ENCODE measurements at places on chromosomes 13 and 19.
A peak's percentile ranks its signal among the peaks of the same experiment; 100 is the strongest.

DNA sequence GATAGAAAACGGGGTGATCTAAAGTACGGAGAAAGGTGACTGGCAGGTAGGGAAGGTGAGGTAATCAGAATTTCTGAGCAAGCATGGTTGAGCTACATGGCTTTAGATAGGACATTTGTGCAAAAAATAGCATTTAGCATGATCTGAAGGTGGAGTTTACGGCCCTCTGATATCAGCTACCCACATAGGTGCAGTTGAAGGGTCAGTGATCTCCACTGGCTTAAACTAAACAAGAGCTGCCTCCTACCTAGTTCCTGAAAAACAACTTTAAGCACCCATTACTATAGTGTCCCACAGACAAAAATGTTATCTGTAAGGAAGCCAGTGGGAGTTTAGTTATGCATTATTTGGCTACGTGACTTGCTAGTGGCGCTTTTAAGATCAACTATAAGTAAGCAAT lies 1.2 kb upstream of the CASP14 start:
- DNase-seq = no peak

GRCh38 chr19:7250951-7251350 lies 43.3 kb downstream of the INSR start:
- DNase-seq = no peak

DNA sequence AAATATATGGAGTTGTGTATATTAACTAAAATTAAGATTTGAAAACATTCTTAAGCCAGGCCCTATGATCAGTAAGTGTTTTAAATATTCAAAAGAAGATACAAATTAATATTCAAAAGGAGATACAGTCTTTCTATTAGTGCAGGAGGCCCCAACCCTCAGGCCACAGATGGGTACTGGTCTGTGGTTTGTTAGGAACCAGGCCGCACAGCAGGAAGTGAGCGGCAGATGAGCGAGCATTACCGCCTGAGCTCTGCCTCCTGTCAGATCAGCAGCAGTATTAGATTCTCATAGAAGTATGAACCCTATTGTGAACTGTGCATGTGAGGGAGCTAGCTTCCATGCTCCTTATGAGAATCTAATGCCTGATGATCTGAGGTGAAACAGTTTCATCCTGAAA lies 232.9 kb downstream of the FOXO1 start:
- DNase-seq = no peak

DNA sequence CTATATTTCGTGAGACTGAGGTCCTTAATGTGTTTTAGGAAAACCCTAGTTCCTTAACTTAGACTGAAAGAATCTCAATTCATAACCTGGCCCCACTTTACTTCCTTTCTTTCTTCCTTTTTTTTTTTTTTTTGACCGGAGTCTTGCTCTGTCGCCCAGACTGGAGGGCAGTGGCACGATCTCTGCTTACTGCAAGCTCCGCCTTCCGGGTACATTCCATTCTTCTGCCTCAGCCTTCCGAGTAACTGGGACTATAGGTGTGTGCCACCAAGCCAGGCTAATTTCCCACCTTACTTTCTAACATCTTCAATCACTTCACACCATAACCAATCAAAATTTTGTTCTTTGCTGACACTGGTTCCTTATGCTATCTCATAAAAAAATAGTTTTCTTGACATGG lies 2097.0 kb downstream of the PCDH9 start:
- DNase-seq = no peak

- no peak for DNase-seq
Observed at GRCh38 chr13:85693889-85694511, 105.2 kb downstream of the SLITRK6 start.

DNA sequence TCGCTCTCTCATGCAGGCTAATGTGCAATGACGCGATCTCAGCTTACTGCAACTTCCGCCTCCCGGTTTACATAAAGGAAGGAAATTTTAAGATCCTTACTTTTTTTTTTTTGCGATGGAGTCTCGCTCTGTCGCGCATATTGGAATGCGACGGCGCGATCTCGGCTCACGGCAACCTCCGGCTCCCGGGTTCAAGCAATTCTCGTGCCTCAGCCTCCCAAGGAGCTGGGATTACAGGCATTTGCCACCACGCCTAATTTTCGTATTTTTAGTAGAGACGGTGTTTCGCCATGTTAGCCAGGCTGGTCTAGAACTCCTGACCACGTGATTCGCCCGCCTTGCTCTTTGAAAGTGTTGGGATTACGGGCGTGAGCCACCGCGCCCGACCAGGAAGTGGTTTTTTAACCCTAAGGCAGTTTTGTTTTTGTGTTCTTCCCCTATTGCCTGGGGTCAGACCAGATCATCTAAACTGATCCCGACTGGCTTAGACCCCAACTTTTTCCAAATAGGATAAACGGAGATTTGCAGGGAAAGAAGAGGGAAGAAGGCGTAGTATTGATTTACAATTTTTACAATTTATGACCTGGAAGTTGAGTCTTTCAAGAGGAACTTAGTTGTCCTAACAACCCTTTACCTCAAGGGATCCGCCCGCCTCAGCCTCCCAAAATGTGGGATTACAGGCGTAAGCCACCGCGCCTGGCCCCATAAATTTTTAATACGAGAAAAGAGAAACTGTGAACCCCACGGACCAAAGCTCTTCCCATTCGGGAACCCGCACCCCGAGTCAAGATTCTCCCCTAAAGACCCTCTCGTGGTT lies 142.0 kb downstream of the ZNF737 start:
- peak; percentile 47 for DNase-seq

DNA sequence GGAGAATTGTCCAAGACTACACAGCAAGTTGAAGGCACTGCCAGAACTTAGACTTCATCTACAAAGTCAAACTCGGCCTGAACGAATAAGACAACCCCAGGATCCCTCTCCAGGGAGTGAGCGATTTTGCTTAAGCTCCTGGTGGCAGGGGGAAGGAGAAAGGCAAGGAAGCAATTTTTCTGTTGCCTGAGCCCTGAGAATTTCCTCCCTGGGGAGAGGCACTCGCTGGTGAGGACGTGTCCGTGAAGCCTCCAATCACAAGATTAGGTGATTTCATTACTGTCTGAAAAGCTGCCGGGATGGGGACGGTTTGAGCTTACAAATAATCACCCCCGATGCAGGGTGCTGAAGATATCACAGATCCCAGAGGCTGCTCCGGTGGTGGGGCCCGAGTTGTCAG lies 45.6 kb downstream of the TINCR start:
- no peak for DNase-seq

DNA sequence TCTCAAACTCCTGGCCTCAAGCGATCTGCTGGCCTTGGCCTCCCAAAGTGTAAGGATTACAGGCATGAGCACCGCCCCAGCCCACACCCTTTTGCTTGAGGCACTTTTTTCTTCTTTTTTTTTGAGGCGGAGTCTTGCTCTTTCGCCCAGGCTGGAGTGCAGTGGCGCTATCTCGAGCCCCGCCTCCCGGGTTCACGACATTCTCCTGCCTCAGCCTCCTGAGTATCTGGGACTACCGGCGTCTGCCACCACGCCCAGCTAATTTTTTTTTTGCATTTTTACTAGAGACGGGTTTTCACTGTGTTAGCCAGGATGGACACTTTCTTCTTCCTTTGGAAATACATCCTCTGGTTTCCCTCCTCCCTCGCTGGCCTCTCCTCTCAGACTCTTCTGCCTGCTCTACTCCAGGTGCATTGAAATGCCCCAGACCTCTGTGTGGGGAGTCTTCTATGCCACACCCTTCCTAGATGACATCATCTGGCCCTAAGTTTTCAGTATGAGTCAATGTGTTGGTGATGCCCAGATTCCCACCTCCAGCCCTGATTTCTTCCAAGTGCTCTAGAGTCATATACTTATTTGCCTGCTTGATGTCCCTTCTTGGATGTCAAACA lies 20.7 kb upstream of the TPT1 start:
- no peak for DNase-seq

DNA sequence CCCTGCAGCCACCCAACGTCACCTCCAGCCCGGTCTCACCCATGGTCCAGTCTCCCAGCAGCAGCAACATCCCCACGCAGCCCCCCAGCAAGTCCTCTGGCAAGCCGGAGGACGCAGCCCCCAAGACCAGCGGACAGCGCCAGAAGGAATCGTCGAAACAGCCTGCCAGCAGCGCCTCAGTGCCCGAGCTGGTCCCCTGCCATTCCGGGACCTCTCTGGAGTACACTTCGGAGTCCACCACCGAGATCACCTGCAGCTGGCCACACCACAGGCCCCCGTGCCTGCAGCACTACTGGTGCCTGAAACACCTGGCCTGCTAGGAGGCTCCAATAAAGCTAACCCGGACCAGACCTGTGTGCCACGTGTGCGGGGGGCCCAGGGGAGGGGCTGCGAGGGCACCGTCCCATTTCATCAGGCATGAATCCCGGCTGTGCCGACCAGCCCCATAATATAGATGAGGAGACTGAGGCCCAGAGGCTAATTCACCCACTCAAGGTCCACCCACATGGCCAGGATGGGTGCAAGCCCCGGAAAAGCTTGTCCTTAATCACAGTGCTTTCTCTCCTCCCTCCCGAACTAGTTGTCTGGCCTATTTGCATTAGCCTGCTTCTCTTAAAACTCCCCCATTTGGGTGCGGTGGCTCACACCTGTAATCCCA lies 6.7 kb downstream of the REEP6 start:
- no peak for DNase-seq

- DNase-seq = no peak
Observed at GRCh38 chr19:13757805-13758772, 6.2 kb upstream of the MRI1 start.

DNA sequence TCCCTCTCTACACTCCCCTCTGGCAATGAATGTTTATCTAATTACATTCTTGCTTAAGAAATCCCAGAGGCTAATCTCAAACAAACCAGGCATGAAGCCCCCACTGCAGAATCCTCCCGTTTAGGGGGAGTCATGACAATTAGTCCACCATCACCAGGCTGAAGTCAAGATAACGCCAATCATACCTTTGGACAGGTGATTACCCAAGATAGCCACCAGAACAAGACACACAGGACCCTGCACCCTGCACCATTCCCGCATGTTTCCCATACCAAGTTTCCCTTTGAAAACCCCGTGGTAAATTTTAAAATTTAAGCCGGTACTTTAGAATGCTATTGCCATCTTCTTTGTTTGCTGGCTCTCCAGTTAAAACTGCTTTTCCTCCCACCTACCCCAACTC lies 64.8 kb upstream of the XPO4 start:
- DNase-seq = no peak

DNA sequence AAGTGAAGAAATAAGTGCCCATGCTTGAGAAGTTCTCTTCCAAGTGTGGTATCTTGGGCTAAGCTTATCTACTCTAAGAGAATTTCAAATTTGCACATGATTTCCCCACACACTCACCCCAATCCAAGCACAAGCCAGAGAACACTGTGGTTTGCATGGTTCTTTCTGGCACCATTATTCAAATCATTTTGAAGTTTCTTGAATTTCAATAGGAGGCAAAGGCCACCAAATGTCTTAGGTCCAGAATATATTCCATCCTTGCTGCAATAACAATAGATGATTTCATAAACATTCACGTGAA lies 359.7 kb downstream of the IRS2 start:
- DNase-seq = no peak

DNA sequence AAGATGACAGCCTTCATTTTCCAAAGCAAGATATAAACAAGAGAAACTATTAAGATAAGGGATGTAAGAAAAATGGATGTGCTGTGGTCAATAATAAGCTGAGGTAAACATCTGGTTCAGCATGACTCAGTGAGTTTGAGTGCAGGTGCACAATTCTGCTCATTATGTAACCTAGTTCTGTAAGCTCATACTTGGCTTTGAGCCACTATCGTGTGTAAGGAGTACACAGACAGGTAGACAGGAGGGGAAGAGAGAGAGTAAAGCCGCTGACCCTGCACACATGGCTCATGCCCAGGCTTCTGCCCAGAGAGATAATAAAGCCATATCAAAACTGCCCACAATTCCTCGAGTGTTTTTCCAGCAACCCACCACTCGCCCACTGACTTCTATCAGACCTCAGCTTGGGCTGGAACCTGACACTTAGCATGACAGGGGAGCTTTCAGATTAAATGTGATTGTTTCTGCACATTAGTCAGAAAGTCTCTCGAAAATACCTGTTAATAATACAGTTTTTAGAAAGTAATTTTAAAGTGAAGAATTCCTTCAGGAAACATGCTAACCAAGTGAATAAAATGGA lies 51.7 kb downstream of the ZNF91 start:
- no peak for DNase-seq

Data from stimulated activated effector memory CD8-positive, alpha-beta T cell treated with anti-CD3 and anti-CD28 coated beads, Interleukin-12 subunit alpha, Interleukin-12 subunit beta, amount 100 ng/mL, for 72 hours (primary cell).